ENCODE measurements at places on chromosomes 1 and 21.

DNA sequence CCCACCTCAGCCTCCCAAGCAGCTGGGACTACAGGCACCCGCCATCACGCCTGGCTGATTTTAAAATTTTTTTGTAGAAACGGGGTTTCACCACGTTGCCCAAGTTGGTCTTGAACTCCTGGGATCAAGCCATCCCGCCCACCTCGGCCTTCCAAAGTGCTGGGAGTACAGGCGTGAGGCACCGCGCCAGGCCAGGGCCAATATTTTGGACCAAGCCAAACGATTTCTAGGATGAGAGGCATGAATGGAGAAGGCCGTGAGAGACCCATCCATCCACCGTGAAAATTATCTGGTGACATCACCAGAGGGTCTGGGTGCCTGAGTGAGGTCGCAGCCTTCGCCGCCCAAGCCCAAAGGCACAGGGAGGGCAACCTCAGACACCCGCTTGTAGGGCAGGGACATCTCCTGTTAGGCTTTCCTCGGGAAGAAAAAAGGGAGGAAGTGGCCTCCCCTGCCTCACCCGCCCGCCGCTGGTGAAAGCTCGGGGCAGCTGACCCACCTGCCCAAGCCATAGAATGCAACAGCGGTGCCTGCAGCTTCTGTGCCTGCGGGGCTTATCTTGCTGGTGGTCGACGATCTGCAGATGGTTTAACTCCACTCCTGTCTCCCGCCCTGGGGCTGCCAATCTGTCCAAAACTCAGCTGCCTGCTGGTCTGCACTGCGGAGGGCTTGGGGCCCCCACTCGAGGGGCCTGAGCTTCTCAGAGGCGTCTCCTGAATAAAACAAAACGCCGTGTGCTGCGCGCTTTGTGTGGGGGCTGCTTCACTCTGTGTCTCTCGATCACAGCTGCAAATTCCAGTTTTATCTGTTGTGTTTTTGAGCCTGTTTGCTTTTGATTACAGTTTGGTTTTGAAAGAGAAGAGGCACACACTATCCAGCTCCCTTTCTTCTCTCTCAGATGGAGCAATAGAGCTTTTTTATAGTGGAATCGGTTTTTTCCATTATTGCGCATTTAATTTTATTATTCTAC is 85.8 kb downstream of the MRPS6 start:
- no peak for DNase-seq

DNA sequence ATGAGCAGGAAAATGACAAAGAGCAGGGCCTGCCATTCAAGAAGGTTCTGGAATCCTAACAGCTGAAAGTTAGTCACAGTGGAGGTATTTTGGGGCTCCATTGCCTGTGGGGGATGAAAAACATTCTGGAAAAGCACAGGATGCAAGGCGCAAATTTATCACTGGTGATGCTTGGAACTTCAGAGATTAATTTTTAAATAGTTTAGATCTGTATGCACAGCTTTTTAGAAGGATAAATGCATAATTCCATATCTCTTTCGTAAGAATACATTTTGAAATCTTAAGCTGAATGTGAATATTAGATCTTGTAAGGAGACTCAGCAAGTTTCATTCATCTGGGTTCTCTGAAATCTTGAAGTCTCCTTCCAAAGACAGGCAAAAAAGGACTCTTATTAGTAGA is at the start of gene OR11L1:
OR11L1 (minus strand) TSS at position 101 of the 400 bp plus-strand sequence; CDS start at position 101, 0 bp downstream.
- no peak for DNase-seq

DNA sequence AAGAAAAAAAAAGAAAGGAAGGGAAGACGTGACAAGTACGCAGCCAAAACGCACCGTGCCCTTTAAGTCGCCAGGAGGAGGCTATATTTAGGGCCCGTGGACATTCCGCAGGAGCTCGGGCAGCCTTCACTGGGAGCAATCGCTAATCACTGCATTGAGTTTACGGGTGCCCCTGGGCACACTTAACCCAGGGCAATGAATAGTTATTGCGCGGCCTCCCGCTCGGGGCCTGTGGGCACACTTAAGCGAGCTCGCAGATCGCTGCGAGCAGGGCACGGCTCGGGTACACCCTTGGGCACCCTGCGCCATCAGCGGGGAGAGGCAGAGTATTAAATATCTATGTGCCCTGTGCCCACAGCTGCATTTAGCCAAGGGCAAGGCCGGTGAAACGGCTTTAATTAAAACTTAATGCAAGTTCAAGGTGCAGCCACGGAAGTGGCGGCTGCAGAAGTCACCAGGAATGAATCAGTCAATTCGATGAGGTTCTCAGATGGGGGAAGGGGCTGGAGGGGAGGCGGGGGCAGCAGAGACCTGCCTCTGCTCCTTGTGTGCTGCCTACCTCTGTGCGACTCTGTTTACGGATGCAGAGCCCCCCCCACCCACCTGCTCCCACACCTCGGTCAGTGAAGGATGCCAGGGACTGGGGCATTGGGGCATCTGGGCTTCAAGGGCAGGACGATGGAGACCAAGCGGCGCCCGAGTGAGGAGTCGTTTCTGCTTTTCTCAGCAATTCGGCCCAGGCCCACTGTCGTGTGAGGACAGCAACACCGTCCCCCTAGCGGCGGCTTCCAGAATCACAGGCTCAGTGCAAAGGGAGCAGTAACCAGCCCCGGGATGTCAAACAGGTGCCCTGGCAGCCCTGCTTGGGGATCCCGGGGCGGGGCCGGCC is 51.8 kb upstream of the TARDBP start:
- peak; percentile 43 for DNase-seq

DNA sequence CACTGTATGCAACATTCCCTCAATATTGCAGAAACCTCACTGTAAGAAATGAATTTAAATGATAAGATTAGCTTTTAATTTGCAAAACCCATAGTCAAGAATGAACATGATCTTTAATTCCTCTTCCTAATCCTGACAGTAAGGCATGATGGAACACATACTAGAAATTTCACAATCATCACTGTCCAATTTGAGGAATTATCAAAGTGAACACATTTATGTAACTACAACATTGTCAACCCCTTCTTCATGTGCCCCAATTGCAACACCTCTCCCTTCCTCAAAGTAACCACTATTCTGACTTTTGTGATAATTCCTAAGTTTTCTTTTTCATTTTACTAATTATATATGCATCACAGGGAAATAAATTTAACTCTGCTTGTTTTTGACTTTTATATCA is 103.1 kb downstream of the LHX8 start:
- DNase-seq = no peak

DNA sequence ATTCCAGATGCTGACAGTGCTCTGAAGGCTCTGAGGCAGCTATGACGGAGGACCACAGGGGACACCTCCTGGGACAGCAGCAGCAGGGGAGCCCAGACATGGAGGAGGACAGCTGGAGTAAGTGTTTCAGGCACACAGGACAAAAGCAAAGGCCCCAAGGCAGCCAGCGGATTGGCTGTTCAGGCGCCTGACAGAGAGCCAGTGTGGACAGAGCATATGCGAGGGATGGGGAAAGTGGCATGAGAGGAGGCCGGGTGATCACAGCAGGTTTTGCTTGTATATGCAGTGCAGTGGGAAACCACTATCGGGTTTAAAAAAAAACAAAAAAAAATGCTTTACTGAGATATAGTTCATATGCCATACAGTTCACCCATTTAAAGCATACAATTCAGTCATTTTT is 19.1 kb downstream of the CHRNB2 start:
- no peak for DNase-seq

DNA sequence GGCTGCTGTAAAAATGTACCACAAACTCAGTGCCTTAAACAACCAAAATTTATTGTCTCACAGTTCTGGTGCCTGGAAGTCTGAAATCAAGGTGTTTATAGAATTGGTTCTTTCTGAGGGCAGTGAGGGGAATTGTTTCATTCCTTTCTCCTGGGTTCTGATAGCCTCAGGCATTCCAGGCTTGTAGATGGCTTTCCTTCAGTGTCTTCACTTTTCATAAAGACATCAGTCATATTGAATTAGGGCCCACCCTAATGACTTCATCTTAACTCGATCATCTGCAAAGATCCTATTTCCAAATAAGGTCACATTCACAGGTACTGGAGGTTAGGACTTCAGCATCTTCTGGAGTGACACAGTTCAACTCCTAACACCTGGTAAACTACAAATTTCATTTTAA is 15.0 kb downstream of the CDKN2C start:
- no peak for DNase-seq

DNA sequence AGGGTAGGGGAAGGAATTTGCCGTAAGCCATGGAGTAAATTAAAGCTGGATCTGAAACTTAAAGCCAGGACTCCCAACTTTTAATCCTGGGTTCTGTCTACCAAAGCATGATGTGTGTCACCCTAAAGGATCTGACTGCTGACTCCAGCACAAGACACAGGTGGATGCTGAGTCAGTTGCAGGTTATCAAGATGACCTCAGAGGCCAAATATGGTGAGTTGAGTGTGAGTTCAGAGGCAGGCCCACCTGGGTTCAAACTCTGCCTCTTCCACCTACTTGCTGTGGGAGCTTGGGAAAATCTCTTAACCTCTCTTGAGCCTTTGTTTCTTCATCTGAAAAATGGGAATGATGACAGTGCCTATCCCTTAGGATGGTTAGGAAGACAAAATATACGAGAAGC is 16.7 kb upstream of the LDLRAP1 start:
- DNase-seq = no peak

- no peak for DNase-seq
These were observed 41.0 kb upstream of the COL18A1 start for GRCh38 chr21:45363921-45364467.

- DNase-seq = no peak
These were observed 2.0 kb downstream of the S100A6 start for GRCh38 chr1:153533689-153534201.

DNA sequence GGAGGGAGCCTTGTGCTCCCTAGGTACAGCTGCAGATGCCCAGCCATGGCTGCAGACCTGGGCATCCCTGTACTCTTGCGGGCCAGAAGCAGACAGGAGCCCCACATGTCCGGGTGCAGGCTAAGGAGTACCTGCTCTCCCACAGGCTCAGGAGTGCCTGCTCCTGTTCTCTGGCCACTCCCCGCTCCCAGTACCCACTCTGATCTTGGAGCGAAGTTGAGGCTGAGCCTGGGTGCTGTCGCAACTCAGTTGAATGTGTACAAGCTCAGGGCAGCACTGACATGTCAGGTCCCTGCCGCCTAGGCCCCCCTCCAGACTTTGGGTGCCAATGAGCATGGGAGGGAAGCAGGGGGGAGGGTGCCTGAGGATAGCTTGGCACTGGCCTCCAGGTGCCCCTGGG is 666.9 kb downstream of the PLPP3 start:
- no peak for DNase-seq

DNA sequence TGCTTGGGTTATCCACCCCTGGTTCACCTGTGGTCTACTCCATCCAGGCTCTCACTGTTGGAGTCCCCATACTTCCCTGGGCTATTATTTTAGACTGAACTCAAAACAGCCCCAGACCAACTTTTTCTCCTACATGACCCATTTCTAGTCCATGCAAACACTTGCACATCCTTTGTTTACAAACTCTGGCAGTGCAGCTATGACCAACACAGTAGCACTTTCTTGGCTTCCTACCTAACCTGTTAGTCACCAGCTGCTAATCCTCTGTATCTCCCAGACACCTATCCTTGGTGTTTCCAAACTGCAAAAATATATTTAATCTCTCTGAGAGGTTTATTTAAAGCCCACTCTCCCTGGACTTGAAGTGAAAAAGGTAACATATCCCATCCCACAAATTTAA is 90.8 kb downstream of the DDAH1 start:
- DNase-seq = no peak

DNA sequence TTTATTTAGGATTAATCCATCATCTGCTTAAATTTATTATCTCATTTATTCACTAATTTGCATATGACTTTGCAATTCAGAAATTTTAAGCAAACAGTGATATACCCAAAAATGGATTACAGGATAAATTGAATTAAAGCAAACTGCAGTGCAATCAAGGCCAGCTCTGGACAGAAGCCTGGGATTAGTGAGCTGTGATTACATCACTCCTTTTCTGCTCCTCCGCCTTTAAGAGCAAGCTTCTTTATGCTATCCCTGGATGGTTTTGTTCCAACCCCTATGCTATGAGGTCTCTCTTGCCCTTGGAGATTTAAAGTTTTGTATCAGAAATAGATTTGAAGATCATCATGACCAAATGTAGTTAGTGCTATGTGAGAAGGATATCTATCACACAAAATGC is 32.6 kb downstream of the GPR52 start:
- DNase-seq = no peak

- no peak for DNase-seq
These were observed 23.7 kb downstream of the UMODL1 start for GRCh38 chr21:42094811-42095210.

DNA sequence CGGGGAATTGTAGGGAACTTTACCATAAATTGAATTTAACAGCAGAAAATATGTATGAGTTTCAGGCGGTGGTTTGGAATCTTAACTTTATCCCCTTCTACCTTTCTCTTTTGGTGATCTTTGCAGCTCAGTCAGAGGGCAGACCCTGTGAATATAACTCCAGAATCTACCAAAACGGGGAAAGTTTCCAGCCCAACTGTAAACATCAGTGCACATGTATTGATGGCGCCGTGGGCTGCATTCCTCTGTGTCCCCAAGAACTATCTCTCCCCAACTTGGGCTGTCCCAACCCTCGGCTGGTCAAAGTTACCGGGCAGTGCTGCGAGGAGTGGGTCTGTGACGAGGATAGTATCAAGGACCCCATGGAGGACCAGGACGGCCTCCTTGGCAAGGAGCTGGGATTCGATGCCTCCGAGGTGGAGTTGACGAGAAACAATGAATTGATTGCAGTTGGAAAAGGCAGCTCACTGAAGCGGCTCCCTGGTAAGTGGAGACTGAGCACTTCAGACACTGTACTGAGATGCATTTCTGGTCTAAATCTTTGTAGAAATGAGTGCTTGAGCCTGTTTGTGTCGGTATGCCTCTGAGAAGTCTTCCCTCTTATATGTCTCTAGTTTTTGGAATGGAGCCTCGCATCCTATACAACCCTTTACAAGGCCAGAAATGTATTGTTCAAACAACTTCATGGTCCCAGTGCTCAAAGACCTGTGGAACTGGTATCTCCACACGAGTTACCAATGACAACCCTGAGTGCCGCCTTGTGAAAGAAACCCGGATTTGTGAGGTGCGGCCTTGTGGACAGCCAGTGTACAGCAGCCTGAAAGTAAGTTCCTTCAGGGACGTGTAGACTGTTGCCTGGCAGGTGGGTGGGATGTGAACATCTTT is 1.5 kb downstream of the CCN1 start:
- no peak for DNase-seq

GRCh38 chr1:237867380-237867888 is 23.3 kb downstream of the ZP4 start:
- DNase-seq = no peak

- no peak for DNase-seq
These were observed 103.4 kb downstream of the DHRS3 start for GRCh38 chr1:12514590-12514989.

GRCh38 chr1:160325252-160325651 is 17.8 kb downstream of the COPA start:
- no peak for DNase-seq

DNA sequence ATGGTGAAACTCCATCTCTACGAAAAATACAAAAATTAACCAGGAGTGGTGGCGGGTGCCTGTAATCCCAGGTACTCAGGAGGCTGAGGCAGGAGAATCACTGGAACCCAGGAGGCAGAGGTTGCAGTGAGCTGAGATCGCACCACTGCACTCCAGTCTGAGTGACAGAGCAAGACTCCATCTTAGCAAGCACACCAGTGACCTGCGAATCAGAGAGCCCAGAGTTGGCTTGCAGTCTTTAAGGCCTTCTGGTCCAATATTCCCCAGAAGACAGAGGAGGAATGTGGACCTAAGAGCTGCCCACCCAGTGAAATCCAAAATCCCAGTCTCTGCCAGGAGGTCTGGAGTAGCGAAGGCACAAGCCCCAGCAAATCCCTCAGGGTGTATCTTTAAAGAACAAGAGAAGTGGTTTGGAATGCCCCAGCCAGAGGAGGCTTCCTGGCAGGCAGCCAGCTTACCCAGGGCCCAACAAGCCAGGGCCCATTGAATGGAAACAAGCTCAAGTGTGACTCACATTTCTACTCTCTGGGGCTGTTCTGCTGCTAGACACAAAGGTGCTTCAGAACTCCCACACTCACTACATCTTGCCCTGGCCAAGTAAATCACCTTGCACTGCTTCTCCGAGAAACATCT is 23.9 kb downstream of the GPR161 start:
- no peak for DNase-seq
